T-helper 9 cell (primary cell): ENCODE measurements at places on chromosomes 13 and 19.

GRCh38 chr13:67273001-67273400, 42.9 kb upstream of the PCDH9 start:
- no peak for DNase-seq

DNA sequence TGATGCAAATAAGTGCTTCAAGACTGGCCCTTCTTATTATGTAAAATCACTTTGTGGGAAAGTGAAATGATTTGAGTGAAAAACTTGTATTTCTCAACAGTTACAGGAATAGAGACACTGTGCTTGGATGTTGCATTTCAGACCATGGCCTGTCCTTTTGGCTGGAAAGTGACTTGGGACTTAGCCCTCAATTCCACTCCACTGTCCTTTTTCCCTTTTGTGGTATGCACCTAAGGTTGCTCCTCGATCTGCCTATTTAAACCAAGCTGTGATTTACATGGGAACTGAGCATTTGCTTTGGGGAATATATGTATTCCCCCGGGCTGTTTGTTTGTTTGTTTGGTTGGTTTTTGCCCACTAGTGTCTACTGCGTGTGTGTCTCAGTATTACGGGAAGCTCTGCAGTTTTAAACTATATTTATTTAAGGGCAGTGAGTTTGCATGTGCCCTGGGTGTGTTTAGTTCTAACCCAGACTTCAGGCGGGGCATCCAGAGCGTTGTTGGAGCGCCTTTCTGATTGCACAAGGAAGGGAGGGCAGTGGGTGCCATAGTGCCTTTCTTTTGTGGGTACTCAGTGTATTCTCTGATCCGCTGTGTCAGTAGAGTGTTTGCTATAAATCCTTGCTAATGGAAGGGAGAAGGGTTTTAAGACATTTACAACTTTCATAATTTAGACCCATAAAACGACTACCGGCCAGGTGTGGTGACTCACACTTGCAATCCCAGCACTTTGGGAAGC, 18.2 kb upstream of the RNF113B start:
- DNase-seq, result no peak

DNA sequence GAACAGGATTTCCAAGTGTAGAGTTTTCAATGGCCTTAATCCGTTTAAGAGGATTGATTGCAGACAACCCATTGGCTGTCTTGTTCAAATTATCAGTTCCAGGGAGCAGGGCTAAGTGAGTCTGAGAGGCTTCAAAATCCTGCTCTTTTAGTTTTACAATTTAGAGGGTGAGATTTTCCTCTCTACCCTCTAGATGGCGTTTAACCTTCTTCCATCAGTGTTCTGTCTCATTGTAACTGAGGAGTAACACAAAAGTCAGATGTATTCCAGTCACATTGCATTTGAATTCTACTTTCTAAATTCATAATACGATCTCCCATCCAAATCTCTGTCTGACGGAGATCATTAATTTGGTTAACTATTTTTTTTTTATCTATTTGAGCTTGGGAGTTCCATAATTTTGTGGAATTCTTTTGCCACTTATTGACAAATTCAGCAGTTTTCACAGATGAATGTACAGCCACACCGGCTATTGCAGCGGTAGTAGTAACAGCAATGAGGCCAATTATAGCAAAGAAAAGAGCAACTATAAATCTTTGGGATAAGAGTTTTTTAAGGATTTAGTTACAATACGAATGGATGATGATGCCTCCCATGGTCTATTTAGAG, 7.8 kb upstream of the C19orf84 start:
- DNase-seq, result no peak

DNA sequence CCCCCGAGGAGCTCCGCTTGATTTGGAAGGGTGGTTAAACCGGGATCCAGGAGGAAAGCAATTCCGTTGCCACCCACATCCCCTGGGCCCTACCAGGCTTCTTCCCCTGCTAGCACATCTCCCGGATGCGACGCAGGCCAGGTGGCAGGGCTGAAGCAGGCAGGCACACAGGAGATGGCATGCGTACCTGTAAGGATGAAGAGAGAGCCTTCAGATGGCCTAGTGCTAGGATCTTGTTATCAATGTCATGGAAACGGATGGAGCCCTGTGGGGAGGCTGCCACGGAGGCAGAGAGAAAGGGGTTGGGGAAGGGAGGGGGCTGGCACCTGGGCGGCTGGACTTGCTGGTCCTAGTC, 8.5 kb upstream of the SOX1 start:
- no peak for DNase-seq

- DNase-seq, result no peak
These were observed 203.4 kb downstream of the NDFIP2 start for GRCh38 chr13:79684371-79684770.

DNA sequence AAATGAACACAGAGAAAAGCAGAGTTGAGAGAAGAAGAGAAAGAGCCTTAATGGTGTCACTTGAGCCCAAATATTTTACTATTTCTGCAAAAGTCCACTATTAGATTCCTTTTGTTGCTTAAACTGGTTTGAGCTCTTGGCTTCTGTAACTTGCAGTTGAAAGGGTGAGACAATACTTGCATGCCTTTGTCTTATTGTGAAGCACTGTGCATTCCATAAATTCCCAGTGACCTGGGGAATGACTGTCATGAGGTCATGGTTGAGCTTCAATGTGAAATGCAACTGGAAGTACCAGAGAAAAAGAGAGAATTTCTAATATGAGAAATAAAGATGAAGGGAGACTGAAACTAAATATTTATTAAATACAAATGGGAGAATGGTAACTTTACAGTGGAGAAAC, 310.9 kb downstream of the TDRD3 start:
- no peak for DNase-seq

DNA sequence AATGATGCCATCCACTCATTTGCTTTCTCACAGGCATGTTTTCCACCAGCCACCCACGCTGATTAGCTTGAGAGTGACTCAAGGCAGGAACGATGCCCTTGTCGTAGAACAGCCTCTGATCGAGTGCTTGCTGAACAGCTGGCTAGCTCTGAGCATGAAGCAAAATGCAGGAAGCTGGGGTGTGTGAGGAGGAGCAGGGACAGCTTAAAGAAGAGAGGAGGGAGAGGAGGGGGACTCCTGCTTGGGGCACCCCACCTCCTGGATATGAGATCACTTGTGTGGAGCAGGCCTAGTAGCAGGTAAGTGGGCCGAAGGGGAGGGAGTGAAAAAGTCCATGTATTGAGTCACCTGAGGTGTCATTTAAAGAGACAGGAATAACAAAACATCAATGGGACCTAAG, 48.8 kb downstream of the IRS2 start:
- no peak for DNase-seq

DNA sequence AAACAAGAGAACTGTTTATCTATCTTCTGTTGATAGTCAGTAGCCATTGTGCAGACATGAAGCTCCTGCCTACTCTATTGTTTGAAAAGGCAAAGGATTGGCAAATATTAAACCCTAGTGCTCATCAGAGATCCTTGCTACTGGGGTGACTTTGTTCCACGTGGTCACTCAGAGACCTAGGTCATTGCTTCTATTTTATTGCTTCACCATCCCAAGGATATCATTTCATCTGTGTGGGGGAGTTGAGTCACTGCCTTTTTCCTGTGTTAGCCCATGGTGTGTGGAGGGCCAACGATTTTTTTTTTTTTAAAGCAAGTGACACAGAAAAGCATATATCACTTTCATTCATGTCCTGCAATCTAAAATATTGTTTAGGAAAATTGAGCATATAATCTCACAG, 254.1 kb upstream of the RXFP2 start:
- DNase-seq, result no peak

- DNase-seq, result no peak
These were observed 73.0 kb downstream of the RASA3 start for GRCh38 chr13:114059428-114059827.

DNA sequence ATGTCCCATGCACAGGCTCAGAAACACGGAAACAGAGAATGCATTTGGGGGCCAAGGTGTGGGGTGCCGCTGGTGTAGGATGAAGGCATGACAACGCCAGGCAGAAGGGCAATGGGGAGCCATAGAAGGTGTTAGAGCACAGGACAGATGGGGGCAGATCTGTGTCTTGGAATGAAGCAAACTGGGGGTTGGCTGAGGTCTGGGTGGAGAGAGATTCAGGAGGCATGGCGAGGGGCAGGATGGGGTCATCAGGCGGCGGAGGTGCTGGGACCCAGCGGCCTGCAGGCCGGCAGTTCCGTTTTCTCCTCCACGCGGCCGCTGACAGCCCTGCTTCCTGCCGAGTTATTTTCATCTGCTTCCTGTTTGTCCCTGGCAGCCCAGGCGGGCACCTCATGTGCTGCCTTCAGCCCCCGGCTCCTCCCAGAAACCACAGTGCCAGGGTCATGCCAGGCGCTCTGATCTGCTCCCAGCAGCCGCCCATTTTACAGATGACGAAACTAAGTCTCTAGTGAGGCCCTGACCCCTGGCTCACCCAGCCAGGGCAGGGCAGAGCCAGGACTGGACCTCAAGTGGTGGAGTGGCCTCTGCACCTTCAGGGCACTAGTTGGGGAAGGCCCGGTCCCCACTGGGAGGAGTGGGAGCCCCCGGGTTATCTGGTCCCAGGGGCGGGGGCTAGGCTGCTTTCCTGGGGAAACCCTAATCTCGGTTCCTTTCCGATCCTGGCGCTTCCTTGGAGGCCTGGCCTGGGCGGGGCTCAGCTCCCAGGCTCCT, 2.2 kb downstream of the ARHGAP45 start:
- peak; percentile 57 for DNase-seq

GRCh38 chr19:28471731-28472510, 741.0 kb downstream of the UQCRFS1 start:
- DNase-seq, result no peak

GRCh38 chr19:46373491-46374359, 26.8 kb downstream of the PPP5C start:
- no peak for DNase-seq

- DNase-seq, result no peak
These were observed 964 bp downstream of the PCDH17 start for GRCh38 chr13:57632276-57633140.

- peak; percentile 9 for DNase-seq
These were observed 40.5 kb upstream of the GAS6 start for GRCh38 chr13:113904411-113904810.

- DNase-seq, result no peak
These were observed 47.2 kb downstream of the LYL1 start for GRCh38 chr19:13055213-13056051.
